ENCODE measurements at places on chromosomes 3 and 15. TPM values are rescaled to one million over a fixed set of nuclear protein-coding genes. Genes with fewer than 3 reads are reported as not detected.

DNA sequence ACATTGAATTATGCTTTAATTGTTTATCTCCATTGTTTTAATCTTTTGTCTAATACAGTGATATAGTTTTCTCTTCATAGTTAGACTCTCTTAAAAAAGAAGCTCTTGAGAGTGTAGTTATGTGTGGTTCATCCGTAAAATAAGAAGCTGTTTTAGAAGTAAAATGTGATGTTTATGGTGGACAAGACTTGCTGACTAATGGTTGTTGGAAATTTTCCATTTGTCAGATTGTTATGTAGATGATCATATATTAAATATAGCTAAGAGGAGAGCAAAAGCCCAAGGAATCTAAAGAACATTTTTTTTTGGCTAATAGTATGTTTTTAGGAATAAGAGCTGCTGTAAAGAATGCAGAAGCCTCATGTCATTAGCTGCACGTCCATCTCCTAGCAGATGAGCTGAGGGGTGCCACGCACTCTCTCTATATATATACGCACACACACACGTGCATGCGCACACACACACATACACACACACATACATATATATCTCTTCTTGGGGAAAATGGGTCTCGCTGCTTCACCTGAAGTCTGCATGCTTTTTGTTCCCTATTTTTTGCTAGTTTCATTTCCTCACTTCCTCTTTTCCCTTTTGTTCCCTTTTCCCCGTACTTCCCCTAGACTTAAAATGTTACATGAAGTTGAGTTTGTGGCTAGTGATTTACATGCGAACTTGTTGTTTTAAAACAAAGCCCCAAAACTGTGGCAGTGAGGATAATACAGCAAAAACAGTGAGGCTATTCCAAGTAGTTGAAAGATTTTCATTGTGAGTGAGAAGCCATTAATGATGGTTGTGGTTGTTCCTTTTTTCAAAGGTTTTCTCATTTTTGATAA lies 107.8 kb downstream of the MBNL1 start:
- no peak for DNase-seq

GRCh38 chr15:52193321-52193720 lies 2.1 kb upstream of the GNB5 start:
- DNase-seq = no peak

CSTA gene
- total RNA-seq = not detected

KLHL40 gene
- not detected for total RNA-seq

CCR8 gene
- total RNA-seq = not detected

ITPKA gene
- total RNA-seq = 17.3 TPM
